ENCODE measurements at places on chromosomes 2 and 18.

- DNase-seq, result peak; percentile 4
These were observed 12.6 kb downstream of the EVA1A start for GRCh38 chr2:75548036-75548573.

DNA sequence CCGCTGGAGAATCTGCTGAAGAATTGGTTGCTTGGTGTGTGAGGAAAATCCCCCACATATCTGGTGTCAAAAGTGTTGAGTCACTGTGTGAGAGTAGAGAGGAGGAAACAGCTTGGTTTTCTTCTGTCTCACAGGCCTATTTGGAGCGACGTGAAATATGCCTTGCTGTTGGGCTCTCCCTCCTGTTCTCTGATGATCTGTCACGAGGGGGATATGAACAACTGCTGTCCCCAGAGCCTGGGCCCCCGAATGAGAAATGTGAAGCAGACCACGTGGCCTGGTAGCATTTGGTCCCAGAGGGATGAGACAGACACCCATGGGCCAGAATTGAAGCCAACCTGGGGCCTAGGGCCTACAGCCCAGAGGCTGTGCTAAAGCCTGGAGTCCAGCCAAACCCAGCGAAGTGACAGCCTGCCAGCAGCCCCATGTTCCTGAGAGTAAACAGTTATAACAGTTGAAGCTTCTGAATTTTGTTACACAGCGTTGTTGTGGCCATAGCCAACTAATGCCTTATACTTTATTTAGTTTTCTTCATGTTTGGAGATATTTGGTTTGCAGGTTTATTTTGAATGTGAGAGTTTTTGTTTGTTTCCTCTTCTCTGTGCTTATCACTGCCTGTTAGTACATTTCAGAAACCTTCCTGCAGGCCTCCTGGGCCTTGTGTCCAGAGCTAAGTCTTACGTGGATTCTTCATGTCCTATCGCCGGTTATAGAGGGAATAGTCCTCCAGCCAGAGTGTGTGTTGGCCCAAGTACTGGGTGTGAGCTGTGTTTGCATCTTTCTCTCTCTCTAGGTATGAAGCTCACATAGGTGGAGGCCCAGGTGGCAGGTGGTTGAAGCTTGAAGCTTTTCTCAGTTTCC is 18.7 kb upstream of the COLEC12 start:
- DNase-seq, result no peak

DNA sequence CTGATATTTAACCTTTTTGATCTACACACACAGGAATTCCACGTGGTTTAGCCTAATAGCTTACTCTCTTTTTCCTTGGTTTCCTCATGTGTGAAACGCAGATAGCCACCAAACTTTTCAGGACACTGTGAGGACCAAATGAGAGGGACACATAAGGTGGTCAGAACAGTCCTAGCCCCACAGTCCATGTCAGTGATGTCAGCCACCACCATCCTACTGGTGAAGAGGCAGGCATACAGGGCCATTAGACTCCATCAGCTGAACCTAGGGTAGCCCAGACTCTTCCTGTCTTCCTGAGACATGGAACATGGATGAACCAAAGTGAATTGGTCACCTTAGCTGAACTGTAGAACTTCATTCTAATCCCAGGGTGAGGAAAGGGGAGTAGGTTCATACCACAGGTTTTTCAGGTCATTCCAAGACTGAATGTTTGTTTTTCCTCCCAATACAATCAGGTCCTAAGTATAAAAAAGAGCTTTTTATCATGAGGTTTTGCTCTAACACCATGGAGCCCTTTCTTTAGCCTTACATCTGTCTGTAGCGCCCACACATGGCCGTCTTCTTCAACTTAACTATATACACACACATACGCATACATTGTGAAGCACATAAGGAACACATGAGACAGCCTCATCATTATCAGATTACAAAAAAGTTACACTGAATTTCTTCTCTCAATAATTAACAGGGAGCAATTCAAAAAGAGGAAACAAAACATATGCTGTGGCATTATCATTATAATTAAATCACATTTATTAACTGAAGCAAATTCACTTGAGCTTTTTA is 18.5 kb upstream of the NFE2L2 start:
- DNase-seq, result no peak

GRCh38 chr2:78887446-78887845 is 138.1 kb upstream of the REG3G start:
- DNase-seq, result no peak

- no peak for DNase-seq
These were observed 877.9 kb upstream of the TMEFF2 start for GRCh38 chr2:193072647-193073046.

- DNase-seq, result no peak
These were observed 61.0 kb downstream of the AQP4 start for GRCh38 chr18:26804519-26804918.

DNA sequence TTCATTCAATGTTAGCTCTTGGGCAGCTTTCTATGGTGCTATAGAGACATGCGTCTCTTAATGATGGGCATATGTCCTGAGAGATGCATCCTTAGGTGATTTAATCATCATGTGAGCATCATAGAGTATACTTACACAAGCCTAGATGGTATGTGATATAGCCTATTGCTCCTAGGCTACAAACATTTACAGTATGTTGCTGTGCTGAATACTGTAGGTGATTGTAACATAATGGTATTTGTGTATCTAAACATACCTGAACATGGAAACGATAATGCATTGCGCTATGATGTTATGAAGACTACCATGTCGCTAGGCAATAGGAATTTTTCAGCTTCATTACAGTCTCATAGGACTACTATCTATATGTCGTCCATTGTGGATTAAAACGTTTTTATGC is 89.4 kb downstream of the ARHGAP15 start:
- no peak for DNase-seq

DNA sequence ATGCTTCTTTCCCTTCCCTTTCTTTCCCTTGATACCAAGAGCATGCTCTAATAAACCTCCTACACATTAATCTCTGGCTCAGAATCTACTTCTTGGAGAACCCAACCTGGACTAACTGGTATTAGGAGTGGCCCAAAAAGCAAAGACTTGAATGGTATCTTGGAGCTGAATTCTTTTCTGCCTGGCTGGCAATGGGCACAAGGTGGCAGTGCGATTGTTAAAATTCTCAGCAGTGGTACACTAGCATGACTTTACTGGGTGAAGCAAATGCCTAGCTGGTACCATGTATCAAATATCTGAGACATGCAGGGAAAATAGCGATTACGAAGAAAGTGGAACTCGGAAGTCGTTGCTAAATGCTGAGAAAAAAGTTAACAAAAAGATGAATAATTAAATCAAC is 376.1 kb downstream of the XIRP2 start:
- DNase-seq, result no peak

DNA sequence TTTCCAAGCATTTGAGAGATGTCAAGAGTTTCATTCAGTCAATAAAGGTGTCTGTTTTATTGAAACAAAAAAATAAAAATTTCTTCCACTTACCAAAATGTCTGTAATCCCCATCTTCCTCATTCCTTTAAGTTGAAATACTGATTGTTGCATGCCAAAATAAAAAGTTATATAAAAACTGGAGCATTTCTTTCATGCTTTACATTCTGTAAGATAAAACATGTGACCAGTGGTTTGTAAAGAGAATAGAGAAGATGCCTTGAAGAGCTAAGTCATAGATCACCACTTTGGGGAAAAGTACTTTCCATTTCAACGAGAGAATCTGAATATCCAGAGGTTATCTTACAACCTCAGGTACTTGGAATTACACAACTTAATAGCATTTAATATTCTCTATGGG is 35.9 kb upstream of the MYO1B start:
- no peak for DNase-seq

DNA sequence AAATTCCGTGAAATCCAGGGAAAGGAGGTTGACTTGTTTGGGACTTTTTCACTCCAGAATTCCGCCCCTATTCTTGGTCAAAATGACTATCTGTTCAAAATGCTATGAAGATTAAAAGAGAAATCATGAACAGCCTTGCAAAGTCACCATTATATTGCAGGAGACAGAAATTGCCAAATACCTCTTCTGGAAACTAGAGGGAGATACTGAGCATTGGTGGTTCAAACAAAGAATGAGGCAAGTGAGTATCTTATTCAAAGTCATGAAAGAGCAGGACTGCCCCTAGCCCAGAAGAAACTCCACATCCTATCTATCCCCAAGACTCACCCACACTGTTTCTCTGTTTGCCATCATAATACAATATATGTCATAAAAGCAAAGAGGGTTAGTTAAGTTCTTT is 862.3 kb upstream of the POU3F3 start:
- DNase-seq, result no peak

DNA sequence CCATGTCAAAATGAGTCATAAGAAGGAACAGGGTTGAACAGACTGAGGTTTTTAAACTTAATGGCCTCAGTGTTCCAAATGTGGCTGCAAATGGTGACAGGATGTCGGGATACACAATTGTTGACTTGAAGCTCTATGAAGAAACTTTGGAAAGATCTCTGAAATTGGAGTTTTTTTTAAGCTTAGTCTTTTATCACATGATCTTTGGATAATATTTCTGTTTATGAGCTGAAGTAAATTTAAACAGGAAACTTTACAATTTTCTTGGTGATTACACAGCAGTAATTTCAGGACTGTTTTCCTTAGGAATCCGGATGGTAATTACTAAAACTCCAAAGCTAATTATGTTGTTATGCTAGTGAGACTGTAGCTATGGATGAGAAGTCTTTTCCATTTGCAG is 199.1 kb upstream of the NRXN1 start:
- DNase-seq, result no peak

DNA sequence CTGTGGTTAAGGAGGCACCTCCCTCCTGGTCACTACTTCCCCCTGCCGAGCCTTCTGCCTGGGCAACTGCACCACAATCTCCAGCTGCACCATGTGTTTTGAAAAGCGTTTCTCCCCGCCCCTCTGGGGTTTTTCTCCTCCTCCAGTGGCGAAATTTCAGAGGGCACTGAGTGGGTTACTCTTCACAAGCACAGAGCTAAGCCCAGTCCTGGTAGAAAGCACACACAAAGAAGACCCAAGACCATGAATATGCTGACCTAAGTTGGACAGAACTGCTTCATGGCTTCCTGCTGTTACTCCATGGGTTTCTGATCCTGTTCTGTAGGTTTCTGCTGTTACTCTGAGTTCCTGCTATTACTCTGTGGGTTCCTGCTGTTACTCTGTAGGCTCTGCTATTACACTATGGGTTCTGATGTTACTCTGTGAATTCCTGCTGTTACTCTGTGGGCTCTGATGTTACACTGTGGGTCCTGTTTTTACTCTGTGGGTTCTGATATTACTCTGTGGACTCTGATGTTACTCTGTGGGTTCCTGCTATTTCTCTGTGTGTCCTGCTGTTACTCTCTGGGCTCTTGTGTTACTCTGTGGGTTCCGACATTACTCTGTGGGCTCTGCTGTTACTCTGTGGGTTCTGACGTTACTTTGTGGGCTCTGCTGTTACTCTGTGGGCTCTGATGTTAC is 216.6 kb downstream of the RTP5 start:
- DNase-seq, result no peak

All from NCI-H1436 treated with DMSO at 0.1 percent for 48 hours (cell line).